Esophagus mucosa (tissue), 1 donor: ENCODE measurements at places on chromosomes 13 and 19. TPM values are rescaled to one million over a fixed set of nuclear protein-coding genes. Genes with fewer than 3 reads are reported as not detected.

Gene FEM1A
- total RNA-seq: 9.3 TPM

Gene DIRAS1
- 1.00 TPM for total RNA-seq

Gene FAM216B
- not detected for total RNA-seq

Gene ZNF208
- total RNA-seq: 0.60 TPM

Gene MISP3
- 3.4 TPM for total RNA-seq

Gene TUBA3C
- not detected for total RNA-seq

Gene C19orf25
- 19.2 TPM for total RNA-seq

DNA sequence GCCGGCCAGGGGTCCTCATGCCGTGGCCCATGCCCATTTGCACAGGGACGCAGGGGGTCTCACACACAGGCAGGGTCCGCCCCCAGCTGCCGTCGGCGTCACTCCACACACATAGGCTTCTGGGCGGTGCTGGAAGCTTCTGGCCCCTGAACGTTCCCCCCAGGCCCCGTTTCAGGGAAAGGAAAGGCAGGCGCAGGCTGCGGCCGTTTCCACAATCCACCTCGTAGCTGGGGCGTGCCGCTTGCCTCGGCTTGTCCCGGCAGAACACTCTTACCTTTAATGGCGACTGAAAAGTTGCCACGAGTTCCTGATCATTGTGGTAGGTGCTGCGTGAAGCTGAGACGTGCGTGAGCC is 53.4 kb downstream of the MCF2L start:
- peak; percentile 49 for ATAC-seq

GRCh38 chr13:66216728-66217127 is 1013.4 kb downstream of the PCDH9 start:
- no peak for ATAC-seq

DNA sequence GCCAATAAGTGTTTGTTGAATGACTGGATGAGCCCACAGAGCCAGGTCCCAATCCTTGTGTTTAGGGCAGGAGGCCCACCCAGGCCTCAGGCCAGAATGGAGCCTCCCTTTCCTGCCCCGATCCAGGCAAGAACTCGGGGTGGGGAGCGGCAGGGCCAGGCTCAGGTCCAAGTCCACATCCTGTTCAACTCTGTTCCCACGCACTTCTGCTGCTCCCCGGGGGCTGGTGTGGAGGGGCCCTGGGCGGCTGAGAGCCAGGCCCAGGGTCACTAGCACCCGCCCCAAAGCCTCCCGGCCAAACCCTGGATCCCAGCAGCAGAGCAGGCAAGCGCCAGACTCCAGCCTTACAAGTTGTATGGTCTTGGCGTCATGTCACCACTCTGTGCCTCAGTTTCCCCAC is 8.0 kb downstream of the ANGPTL8 start:
- ATAC-seq: peak; percentile 34

DNA sequence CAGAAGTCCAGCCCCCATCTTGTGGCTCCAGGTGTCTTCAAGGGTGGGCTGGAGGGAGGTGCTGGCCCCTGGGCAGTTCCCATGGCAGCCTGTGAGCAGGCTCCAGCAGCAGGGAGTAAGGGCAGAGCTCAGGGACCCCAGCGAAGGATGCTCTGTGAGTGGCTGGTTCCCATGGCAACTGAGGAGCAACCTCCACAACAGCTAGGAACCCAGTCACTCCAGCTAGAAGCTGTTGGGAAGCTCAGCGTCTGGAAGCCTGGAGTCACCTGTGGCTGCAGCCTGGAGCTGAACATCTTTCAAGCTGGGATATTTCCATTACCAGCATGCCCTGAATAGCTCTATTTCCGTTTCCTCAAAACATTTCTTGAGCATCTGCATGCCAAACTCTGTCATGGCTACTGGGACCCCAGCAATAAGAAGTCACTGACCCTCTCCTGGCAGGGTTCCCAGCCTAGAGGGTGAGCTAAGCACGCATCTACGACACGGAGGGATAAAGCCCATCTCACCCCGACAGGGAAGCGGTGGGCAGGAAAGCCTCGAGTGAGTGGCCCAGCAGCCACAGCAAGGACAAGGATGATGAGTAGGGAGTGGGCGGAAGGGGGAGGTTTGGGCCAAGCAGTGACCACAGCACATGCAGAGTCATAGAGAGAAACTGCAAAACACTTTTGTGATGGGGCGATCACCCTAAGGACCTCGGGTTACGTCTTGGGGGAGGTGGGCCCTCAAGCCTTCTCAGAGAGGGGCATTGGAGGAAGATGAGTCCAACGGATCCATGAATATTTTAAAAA is 52.6 kb downstream of the ALOX5AP start:
- no peak for ATAC-seq

- peak; percentile 3 for ATAC-seq
Measured at GRCh38 chr19:10603873-10604459, 16.9 kb upstream of the AP1M2 start.

DNA sequence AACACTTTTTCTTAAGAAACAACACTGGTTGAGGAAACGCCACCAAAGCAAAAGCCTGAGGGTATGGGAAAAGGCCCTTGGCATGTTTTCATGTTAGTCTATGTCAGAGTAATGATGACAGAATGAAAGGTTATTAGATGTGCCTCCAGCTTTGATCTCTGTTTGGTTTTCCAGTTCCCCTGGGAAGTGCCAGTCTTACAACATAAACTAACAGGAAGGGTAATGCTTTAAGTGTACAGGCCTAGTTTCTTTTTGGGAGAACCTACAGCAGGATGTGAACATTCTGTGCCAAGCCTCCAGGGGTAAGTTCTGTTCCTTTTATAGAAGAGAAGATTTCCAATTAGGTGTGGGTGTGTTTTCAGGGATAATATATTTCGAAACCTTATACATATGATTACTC is 121.7 kb downstream of the FNDC3A start:
- ATAC-seq: peak; percentile 82

- no peak for ATAC-seq
Measured at GRCh38 chr19:10868872-10869547, 2.3 kb upstream of the CARM1 start.

- peak; percentile 98 for ATAC-seq
Measured at GRCh38 chr13:52411629-52412028, 5.7 kb upstream of the THSD1 start.

- no peak for ATAC-seq
Measured at GRCh38 chr13:20124303-20124702, 36.5 kb downstream of the GJA3 start.

- ATAC-seq: no peak
Measured at GRCh38 chr19:41424335-41425173, 2.6 kb downstream of the B3GNT8 start.

GRCh38 chr19:45306040-45306439 is 16.6 kb downstream of the CKM start:
- peak; percentile 33 for ATAC-seq

DNA sequence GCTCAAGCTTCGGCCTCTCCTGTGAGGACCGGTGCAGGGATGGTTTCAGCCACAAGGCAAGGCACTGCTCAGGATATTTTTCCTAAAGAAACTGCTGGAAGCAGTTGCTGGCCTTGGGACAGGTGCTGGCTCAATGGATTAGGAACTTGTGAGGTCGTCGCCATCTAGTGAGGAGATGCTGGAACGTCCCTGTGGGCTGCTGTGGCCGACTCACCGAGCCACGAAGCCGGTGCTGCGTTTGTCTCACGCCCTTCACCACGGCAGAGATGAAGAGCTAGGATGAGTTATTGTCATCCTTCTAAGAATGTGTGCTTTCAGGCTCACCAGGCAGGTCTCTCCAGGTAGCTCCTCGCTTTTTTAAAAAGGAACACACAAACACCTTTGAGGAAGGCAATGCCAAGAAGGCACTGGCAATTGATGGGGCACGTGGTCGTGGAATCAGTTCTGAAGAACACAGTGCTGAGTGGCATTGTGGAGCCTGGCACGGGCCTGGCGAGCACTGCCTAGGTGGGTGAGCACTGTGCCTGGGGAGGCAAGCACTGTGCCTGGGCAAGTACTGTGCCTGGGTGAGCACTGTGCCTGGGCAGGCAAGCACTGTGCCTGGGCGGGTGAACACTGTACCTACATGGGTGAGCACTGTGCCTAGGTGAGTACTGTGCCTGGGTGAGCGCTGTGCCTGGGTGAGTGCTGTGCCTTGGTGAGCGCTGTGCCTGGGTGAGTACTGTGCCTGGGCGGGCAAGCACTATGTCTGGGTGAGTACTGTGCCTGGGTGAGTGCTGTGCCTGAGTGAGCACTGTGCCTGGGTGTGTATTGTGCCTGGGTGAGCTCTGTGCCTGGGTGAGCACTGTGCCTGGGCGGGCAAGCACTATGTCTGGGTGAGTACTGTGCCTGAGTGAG is 140.4 kb downstream of the TEX29 start:
- ATAC-seq: peak; percentile 32
